ENCODE measurements at places on chromosomes 12 and 14.

DNA sequence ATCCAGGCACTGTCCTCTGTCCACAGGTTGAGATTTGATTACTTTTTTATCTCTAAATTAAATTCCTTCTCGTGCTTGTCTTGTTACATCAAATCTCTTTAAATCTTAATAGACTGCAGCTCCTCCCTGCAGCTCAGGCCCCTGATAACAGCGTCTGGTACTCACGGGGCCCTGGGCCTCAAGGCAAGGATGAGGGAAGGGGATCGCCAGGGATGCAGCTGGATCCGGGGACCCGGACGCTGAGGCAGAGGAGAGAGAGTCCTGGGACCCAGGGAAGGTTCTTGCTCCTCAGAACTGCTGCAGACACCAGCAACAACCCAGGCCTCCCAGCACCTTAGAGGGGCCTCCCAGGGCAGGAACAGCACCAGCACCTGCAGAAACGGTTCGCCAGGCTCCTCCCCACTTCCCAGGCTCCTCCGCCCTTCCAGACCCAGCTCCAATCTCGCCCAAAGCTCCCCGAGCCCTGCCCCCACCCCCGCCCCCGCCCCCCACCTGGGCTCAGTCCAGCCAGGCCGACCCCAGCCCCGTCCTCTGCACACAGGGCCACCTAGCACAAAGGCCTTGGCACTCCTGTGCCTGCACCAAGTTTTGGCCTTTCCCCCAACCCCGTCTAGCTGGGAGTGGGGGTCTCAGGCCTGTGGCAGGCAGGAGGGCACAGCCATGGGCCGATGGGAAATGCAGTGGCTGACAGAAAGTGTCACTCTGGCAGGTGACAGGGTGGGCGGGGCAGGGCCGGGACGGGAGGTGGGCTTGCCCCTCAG lies 60.3 kb upstream of the GALNT9 start:
- no peak for DNase-seq

DNA sequence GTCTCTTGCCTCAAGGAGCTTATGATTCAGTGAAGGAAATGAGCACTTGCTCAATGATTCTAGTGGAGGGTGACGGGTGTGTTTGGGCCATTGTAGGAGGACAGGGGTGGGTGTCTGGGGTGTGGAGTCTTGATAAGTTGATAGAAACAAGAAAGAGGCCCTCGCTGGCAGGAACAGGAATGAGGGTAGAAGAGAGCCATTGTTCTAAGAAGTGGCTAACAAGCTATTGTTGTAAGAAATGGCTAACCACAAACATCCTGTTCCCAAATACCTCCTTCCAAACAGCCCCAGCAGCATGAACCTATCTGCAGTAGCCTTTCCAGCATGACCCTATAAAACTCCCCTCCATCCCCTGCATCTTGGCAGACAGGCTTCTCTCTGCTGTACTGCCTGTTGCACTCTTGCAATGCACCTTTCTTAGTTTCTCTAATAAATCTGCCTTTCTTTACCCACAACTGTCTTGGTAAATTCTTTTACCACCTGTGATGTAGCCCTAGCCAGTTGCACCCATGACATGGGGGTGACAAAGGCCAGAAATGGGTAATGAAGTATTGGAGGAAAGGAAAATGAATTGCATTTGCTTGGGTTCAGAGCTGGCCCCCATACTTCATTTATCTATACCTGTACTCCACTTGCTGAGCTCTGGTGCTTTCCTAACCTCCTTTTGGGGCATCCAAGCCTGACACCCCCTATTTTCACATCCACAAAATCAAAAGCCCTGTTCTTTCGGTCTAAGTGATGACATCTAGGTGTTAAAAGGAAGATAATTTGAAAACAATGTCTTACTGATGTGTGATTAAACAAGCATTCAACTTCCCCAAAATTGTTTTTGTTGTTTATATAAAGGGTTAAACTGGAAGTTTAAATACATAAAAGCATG lies 389.1 kb downstream of the GRIN2B start:
- no peak for DNase-seq

GRCh38 chr14:91866511-91867295 lies 633 bp downstream of the TC2N start:
- no peak for DNase-seq

DNA sequence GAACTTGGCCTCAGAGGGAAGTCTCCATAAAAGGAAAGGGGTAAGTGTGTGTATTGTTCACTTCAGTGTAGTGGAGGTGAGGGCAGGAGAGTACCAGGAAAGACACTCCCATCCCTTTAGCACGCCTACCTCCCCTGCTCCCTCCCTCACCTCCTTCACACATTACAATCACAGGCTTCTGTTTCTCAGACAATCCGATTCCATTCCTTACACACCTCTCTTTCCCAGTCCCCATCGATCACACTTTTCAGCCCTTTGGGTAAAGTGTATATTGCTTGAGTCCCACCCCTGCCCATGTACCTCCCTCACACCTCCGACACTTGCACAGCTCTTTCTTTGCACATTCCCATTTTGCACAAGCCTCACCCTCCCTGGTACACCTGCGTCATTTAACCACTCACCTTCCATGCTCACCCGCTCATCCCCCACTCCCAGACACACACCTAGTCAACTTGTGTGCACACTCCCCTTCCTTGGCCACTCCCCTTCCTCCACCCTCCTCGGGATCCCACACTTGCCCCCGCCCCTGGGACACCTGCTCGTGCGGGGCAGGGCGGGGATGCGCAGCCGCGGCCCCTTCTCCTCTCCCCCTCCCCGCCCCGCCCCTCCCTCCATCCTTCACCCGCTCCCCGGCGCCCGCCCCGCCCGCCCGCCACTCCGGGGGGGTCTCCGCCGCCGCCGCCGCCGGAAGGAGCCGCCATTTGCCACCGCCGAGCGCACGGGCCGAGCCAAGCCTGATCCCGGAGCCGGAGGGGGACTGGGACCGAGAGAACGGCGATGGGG lies at the start of gene MARCHF9:
Gene MARCHF9 (plus strand): TSS at position 693 of the 783 bp plus-strand sequence. CDS start 426 bp downstream, outside the sequence.
- peak; percentile 83 for DNase-seq

- DNase-seq, result no peak
Observed at GRCh38 chr14:39381366-39381765, 50.9 kb downstream of the FBXO33 start.

DNA sequence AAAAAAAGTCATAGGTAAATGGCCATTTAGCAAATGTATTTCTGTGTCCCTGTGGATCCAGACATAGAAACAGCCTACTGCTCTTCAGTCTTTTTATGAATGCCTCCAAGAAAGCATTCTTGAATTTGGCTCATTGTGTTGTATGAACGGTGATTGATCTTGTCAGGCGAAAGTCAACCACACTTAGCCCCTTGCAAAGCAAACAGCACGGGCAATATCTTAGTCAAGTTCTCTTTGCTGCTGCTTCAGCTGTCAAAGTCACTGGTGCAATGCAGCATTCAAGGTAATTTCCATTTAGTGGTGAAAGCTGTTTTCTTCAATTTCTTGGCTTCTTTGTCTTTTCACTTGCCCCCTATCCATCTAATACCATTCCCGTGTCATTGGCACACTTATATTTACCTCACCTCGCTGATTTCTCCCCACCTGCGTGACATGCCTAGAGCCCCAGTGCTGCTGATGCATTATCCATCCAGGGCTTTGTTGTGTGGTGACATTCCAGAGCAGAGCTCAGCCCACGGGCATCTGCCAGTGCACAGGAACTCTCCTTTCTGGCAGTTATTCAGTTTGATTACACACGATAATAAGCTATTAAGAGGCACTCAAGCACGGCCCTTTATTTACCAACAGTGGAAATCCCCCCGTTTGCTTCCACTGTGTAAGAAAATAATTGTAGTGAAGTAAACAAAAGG lies 362.3 kb upstream of the NOVA1 start:
- DNase-seq, result no peak

DNA sequence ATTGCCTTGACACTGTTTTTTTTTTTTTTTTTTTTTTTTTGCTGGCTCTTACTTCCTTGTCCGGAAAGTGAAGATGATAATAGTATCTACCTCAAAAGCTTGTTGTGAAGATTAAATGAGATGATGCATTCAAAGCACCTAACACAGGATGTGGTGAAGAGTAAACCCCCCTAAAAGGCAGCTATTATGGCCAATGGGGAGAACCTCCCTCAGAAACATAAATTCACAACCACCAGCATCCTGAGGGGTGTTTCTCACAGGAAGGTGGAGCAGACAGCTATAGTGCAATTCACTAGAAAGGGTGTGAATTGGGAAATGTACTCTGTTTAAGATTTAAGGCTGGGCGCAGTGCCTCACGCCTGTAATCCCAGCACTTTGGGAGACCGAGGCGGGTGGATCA lies 85.4 kb upstream of the CRY1 start:
- no peak for DNase-seq

DNA sequence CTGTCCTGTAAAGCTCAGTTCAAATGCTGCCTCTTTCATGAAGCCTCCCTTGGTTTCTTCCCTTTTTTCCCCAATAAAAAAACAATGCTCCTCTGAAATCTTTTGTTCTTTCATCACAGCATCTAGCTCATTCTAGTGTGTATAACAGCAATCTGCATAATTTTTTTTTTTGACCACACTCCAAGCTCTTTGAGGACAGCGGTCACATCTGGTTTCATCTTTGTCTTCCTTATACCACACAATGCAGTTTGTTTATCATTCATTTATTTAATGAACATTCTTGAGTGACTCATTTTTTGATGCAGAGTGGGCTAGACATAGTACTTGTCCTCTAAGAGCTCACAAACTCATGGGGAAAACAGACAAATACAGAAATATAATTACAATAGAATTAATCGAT lies 7.3 kb downstream of the GNG2 start:
- DNase-seq, result no peak

All from activated effector memory CD4-positive, alpha-beta T cell treated with Interleukin-2 at 50 U/mL for 16 hours (primary cell).